Head of caudate nucleus (tissue), 42 donors: ENCODE measurements at places on chromosomes 1 and 21.

GRCh38 chr1:75125161-75125726 lies 8.9 kb upstream of the LHX8 start:
- no peak for DNase-seq

DNA sequence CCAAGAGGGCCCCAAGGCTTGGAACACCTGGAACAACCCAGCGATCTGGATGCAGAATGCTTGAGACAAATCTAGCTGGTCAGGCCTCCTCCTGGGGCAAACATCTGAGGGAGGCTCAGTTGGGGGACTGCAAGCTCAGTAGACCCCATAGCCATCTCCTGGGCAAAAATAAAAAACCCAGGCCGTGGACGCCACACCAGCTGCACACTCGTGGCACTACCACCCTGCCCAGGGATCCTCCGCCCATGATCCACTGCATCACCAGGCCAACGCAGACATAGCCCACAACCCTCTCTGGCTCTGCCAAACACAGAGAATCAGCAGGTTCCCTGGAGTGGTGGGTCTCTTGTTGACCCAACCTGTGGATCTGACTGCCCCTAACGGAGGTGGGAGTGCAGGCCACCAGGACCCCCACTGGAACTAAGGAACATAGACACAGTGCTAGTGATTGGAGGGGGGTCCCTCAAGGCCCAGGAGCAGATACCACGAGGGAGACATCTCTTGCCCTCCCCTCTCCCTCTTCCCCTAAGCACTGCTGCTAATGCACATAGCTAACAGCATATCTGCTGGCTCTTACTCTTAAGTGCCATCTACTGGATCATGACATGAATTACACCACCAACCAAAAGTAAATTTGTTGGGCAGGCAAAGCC lies 147.2 kb downstream of the CHD1L start:
- no peak for DNase-seq

DNA sequence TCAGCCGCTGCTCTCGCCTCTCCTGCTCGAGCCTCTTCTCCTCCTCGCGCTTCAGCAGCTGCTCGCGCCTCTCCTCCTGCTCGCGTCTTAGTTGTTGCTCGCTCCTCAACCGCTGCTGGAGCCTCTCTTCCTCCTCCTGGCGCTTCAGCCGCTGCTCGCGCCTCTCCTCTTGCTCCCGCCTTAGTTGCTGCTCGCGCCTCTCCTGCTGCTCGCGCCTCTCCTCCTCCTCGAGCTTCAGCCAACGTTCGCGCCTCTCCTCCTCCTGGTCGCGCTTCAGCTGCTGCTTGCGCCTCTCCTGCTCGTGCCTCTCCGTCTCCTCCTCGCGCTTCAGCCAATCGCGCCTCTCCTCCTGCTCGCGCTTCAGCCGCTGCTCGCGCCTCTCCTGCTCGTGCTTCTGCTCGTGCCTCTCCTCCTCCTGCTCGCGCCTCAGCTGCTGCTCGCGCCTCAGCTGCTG lies 3.7 kb downstream of the TCHH start:
- DNase-seq, result peak; percentile 62

DNA sequence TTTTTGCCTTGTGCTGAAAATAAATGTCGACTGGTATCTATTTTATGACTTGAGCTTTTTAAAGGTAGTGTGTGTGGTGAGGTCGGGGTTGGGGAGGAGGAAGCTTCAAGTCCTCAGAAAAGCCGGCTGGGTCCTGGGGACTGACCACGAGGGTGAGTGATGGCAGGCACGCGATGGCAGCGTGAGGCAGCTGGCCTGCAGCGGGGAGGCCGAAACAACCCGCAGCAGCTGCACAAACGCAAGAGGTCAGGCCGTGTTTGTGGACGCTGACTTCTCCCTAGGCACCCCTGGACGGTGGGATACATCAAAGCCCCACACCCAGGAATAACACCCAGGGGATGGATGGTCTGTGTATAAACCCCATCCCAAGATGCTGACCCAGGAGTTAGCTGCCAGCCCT lies 51.4 kb downstream of the ZBTB18 start:
- DNase-seq, result no peak

- no peak for DNase-seq
These were observed 20.0 kb downstream of the YIPF1 start for GRCh38 chr1:53869454-53870117.

DNA sequence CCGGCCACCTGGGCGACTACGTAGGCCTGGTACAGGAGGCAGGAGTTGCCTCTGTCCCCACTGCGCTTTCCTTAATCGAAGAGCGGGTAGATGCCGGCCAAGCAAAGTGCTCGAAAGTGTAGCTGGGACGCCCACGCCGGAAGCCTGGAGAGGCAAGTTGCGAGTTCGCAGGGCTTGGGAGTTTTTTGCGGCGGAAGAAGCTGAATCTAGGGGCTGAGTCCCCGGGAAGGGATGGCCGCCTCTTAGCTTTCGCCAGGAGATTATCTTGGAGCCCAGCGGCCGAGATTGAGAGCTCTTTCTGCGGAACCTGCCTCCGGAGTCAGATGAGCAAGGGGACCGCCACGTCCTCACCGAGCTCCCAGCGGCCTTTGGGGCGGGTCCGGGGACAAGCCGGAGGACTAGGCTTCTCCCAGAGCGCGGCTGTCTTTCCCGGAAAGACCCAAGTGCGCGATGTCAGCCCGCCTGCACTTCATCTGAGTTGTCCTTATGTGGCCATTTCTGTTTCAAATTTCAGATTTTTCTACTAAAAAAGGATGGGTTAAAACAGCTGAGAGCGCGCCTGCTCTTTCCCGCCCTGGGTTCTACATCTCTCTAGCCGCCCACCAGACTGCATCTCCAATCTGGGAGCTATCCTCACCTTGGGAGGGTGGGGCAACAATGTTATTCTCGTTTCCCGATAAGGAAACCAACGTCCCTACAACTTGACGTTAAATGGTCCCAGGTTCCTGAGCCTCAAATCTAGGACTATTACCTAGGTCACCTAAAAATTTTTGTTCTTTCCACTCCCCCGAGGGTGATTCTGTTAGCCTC lies 12.4 kb upstream of the TBX15 start:
- DNase-seq, result no peak

GRCh38 chr1:59309392-59309791 lies 12.5 kb downstream of the FGGY start:
- no peak for DNase-seq

DNA sequence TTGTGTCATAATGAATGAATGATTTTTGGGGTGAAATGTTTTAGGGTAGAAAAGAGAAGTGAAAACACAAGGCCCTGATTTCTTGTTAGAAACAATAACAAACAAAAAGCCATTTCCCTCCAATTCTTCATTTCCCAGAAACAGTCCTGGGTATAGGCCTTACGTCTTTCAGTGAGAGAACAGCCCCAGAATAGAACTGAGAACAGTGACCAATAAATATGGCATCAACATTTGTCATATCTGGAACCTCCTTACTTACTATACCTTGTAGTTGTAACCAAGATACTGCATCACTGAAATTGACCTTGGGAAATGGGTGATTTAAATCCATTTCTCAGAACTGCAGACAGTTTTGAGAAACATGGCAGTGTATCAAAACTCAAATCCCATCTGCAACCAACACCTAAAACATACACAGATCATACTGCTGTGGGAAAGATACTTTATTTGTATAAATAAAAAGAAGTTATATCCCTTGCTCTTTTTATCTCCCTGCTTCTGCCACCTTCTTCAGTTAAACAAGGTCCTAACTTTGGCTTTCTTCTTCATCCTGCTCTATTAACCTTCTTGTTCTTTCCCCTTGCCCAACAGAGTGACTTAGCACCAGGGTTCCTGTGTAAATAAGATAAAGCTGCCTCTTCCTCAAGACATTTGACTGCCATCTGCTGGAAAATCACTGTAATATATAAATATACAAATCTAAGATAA lies 19.5 kb downstream of the XKR8 start:
- DNase-seq, result no peak

- no peak for DNase-seq
These were observed 9.6 kb downstream of the NES start for GRCh38 chr1:156667610-156667967.

DNA sequence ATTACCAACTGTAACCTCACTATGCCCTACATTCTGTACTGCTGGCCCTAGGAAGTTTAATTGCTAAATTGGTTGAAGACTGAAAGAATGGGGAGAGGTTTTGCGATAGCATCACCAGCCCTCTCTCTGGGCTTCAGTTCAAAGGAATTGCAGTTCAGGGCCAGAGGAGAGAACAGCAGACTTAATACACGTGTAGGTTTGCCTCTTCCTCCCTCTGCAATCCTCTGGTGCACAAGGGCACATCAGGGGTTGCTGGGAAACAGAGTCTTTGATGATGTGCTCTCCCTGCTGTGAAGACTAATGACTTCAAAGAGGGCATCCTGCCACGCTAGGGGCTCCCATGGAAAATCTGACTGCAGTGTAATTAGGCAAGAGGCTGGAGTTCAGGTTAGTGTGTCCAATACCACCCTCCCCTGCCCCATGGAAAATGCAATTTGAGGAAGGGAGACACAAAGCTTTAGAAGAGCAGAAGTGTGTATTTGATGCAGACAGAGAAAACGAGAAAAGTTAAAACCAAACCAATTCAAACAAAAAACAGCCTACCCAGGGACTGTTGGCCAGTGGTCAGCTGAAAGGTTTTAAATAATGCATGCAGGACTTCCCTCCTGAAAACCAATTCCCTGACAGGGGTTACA lies 167.9 kb downstream of the ASTN1 start:
- DNase-seq, result no peak

GRCh38 chr1:85128316-85128715 lies 72.5 kb downstream of the SYDE2 start:
- DNase-seq, result no peak

GRCh38 chr1:176843352-176844297 lies 320.9 kb downstream of the ASTN1 start:
- DNase-seq, result peak; percentile 13

DNA sequence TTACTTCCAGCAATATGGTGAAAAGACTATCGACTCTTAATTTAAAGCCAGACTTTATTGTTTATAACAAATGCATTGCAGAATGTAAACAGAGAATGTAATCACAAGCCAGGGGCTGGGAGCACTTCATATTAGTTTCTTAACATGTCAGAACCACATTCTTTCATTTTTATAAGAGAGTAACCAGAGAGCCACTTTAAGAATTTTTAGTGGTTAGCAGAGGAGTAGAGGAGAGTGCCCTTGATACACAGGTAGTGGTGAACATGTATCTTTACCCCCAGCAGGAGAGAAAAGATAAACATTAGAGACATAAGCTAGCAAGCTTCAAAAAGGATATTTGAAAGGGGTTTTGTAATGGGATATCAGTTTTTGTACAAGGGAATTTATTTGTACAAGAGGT lies 11.1 kb downstream of the AMY2B start:
- DNase-seq, result no peak

DNA sequence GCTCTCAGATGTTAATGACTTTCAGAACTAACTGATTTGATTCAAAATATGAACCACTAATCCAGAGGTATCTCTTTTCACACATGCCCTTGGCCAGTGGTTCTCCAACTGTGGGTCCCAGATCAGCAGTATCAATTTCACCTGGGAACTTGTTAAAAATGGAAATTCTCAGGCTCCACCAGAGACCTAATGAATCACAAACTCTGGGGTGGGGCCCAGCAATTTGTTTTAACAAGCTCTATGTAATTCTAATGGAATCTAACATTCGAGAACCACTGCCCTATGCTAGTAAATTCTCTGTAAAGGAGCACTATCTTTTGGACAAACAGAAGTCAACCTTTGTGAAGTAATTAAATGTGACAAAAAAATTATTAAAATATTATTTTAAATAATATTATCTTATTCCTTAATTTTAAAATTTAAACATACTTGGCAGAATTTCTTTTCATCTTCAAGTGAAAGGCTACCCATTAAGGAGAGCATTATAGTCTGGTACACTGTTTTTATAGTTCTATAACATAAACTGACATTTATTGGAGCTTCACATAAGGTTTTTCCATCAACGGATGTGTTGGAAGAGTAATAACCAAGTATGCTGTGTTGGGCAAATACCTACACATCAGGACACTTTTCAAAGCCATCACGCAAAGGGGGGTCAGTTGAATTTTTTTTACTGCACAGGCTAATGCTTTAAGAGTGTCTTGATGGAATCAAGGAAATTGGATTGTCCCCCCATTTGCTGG lies 130.4 kb downstream of the LHX4 start:
- no peak for DNase-seq

GRCh38 chr1:29519788-29520110 lies 283.4 kb downstream of the PTPRU start:
- DNase-seq, result no peak
